NCI-H1092 (cell line): ENCODE measurements at places on chromosomes 4 and X.

- no peak for DNase-seq
These were observed 27.8 kb downstream of the DIPK2B start for GRCh38 chrX:45172890-45173289.

- DNase-seq, result no peak
These were observed 7.3 kb downstream of the MAEA start for GRCh38 chr4:1297023-1297395.

DNA sequence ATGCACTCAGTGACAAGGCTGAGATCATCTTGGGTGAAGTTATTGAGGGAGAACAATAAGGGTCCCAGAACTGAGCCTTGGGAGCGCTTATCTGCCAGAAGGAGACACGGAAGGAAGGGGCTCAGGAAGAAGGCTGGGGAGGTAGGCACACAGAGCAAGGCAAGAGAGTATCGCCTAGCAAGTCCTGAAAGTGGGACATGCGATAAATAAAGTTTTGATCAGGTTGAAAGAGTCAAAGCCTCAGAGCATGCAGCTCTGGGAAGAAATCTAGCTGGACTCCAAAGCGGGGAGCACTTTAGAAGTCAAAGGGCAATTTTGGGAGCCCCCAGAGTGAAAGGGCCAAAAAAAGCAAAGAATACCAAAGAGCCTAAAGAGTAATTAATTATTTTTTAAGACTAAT lies 17.7 kb upstream of the ANXA3 start:
- no peak for DNase-seq

DNA sequence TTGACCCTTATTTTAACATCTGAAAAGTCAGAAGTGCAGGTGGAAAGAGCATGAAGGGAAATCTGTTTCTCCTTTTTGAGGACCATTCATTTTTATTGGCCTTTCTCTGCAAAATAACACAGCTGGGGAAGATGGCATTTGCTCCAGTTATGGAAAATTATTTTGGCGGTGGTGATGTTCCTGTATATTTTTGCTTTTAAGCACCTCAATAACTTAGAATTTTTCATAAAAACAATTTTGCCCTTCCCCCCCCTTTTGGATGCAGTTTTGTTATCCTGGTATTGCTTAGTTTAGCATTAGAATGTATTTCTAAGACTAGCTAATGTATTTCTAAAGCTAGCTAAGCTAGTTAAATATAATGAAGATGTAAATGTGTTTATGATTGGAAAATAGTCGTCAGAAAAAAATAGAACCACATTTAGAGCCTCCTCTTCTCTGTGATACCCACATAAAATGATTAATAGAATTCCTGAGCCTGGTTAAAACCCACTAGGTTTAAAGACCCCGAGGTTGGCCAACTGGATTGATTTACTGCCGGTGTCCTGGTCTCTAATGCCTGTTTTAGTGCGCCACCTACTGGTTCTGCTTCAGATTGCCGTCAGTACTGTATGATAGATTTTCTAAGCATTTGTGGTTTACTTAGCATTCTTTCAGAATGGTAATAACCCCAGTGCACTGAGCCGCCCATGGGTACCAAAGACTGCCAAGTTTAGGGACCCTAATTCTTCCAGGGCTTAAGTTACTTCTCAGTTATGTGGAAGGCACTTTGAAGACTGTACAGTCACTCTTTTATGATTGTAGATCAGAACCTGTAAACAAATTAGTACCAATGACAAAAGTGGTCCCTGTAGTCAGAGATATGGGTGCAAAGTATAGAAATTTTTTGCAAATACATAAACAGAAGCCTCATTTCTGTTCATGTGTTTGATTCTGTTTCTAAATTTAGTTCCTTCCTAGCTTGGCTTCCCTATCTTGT lies 11.4 kb downstream of the KLF3 start:
- peak; percentile 70 for DNase-seq

DNA sequence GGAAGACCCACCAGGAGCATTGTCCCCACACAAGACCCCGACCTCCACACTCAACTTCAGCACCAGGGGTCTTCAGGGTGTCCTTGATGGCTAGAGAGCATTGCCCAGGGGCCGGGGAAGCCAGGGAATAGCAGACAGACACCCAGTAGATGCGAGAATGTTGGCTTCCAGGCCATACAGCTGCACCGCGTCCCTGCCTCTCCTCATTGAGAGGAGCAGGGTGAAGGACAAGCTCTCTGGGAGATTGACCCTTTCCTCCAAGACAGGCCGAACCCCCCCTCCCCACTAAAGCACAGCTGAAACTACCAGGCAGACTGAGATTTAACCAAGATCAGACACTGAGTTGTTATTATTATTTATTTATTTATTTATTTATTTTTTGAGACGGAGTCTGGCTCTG lies 42.6 kb upstream of the SLC25A4 start:
- no peak for DNase-seq

- DNase-seq, result no peak
These were observed 169.8 kb upstream of the BCOR start for GRCh38 chrX:40267334-40268187.

- no peak for DNase-seq
These were observed 303.5 kb upstream of the GATB start for GRCh38 chr4:152064282-152064681.

- no peak for DNase-seq
These were observed 373.1 kb downstream of the NAF1 start for GRCh38 chr4:162793571-162793970.

DNA sequence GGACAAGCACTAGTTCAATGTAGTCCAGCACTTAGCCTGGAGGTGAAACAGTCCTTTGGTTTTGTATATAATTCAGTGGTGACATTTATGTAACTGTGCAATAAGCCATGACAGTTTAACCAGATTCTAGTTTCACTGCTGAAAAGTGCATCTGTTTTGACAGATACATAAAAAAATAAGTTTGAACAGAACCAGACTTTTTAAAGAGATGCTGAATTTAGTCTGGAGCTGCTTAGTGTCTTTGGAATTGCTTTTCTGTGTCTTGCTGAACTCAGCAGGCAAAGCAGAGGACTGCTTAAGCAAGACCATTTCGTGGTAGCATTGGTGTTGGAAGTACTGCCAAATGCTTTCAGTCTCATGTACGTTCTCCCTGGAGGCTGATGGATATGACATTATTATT lies 393.5 kb downstream of the MAPK10 start:
- DNase-seq, result no peak

DNA sequence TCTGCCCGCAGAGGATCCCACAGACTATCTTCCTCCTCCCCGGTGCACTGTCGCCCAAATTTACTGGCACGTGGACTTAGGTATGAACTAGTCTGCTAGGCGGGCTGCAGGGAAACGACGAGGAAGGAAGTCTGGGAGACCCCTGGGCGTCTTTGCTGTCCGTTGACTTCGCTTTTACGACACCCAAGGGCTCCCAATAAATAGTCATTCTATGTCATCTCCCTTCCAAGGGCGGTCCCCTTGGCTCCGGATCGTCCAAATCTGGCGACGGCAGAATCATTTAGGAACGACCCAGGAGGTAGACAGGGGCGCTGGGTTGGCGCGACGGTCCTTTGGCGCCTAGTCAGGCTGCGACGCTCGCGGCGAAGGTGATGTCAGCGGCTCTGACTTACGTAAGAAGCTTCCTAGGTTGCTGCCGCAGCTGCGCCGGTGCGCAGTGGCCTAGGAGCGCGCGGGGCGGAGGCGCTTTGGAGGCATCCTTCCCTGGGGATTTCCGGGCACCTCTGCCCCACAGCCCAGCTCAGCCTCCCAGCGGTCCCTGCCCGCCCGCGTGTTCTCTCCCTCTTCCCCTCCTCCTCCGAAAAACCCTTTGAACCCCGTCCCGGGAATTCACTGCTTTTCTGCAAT lies 2.2 kb downstream of the NHS start:
- peak; percentile 62 for DNase-seq

DNA sequence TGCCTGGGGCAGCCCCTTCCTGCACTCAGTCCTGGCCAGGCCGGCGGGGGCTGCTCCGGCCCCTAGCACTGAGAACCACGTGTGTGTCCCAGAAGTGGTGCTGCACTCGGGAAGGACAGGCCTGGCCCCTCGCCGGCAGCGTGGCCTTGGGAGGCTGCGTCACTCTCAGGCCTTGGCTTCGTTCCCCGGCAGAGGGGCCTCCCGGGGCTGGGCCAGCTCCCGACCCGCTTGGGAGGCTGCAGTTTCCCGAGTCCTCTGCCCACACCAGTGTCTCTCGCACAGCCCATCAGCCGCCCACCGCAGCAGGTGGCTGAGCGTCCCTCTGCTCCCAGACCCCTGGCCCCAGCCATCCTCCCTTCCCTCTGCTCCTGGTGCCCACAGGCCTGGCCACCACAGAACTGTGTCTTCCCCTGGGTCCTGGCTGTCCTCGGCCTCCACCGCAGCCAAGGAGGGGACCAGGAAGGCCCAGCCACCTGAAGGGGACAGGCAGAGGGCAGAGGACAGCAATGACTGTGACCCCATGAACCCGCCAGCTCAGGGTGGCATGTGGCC lies 10.9 kb upstream of the CPLX1 start:
- DNase-seq, result no peak

GRCh38 chr4:120544838-120545237 lies 377.7 kb downstream of the PRDM5 start:
- DNase-seq, result no peak

DNA sequence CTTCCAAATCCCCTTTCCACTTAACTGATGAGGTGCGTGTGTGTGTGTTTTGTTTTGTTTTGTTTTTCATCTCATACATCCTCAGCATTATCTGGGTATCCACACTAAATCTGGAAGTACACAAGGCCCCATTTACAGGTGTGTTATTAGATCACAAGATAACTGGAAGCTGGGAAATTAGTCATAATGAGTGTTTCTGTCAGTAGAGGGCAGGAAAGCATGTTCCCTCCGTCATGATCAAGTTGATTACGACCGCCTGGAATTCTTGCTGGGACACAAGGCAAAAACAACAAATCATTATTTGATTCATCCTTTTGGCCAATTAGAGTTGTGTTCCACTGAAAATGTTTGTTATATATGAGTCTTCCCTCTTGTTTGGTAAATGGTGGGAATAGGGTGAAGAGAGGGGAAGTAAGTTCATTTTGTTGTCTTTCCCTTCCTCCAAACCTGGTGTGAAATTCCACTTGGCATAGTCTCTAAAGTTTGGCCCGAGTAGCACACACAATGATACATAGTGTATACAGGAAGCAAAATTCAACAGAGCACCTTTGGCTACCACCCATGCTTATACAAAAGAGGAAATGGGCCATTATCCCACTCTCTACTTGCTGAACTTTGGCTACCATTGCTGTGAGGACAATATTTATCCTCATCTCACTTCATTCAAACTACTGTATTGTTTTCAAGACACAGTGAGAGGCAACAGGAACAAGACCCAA lies 33.3 kb upstream of the TLL1 start:
- DNase-seq, result no peak

GRCh38 chr4:24063731-24064130 lies 173.9 kb upstream of the PPARGC1A start:
- DNase-seq, result peak; percentile 81

DNA sequence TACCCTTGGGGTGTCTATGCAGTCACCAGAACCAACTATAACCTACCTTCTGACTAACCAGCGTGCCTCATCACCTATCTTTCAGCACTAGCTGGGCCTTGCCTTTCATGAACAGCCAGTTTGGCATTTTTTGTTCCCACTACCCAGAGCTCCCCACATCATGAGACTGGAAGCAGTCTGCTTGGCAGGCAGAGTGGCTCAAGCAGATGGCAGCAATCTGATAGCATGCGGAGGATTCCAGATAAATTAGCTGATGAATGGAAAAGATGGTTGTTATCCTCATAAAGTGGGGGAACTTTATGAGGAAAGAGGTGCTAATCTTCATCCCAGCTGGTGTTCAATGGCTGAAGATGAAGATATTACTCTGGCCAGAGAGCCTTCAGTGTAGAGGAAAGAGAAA lies 243.2 kb upstream of the EDA2R start:
- no peak for DNase-seq

DNA sequence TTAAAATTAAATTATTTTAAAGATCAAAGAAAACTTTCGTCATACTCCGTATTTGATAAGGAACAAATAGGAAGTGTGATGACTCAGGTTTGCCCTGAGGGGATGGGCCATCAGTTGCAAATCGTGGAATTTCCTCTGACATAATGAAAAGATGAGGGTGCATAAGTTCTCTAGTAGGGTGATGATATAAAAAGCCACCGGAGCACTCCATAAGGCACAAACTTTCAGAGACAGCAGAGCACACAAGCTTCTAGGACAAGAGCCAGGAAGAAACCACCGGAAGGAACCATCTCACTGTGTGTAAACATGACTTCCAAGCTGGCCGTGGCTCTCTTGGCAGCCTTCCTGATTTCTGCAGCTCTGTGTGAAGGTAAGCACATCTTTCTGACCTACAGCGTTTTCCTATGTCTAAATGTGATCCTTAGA lies at the start of gene CXCL8:
Gene CXCL8, plus strand, starts transcription at position 217 of the 426 bp plus-strand sequence. Its CDS starts 90 bp downstream, at position 307.
- DNase-seq, result peak; percentile 60

DNA sequence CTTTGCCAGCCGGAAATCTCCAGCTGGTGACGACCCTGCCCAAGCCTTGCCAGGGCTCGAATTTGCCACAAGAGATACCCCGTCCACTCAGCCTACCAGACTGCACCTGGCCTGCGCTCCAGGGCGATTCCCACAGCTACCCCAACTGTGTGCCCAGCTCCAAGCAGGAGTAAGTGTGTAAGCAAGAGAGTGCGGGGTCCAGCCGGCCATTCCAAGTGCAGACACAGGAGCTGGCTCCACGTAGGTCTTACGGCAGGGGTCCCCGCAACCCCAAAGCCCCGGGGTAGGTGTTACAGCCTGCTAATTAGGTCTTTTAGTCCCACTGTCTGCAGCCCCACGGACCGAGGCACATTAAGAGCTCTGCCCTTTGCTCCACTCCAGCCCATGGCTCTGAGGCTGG lies 1305.2 kb downstream of the ARAP2 start:
- DNase-seq, result no peak

DNA sequence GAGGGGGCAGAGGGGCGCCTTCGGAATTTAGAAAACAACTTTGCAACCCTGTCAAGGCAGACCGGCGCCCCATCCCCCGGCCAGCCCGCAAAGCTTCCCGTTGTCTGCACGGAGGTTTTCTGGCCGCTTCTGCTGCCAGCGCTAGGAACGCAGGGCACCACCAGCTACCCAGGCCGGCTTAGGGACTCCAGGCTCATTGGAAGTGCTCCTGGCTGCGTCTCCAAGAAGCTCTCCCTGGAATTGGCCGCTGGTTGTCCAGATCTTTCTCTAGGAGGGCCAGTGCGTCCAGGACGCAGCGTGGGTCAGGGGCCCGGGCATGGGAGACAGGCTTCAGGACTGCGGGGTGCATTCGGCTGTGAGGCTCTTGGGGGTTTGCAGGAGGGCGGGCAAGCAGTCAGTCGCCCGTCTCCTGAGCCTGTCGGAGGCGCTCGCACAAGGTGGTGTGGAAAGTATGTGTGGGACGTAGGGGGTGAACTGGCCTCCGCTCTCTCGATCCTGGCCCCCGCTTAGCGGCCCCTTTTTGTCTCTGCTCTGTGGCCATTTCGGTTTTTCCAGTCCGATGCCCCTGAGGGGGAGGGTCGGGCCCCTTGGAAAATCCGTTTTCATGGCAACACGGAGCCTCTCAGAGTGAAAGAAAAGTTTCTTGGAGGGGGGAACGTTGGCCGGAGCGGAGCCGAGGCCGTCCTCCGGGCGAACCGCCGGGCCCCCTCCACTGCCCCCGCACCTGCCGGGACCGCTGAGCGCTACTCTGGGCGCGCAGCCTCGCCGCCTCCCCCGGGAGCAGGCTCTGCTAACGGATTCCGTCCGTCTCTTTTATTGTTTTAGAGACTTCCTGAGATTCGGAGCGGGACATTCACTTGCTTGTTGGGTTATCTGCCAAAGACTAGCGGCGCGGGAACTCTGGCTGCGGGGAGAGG lies 810 bp upstream of the SOX3 start:
- DNase-seq, result no peak
